ENCODE measurements at places on chromosomes 3 and 15. TPM values are rescaled to one million over a fixed set of nuclear protein-coding genes. Genes with fewer than 3 reads are reported as not detected.

C3orf22 gene
- not detected for polyA plus RNA-seq

ZNF620 gene
- 20.2 TPM for polyA plus RNA-seq

TERC gene
- polyA plus RNA-seq: not detected

ACKR2 gene
- polyA plus RNA-seq: not detected

GATM gene
- polyA plus RNA-seq: 13.3 TPM

FBXL2 gene
- 82.0 TPM for polyA plus RNA-seq

OXSR1 gene
- polyA plus RNA-seq: 50.8 TPM

GRK7 gene
- 0.16 TPM for polyA plus RNA-seq

FSIP1 gene
- 3.8 TPM for polyA plus RNA-seq

SH3GL3 gene
- 104 TPM for polyA plus RNA-seq

NDN gene
- polyA plus RNA-seq: 582 TPM

HHATL gene
- polyA plus RNA-seq: not detected

MB21D2 gene
- polyA plus RNA-seq: 39.0 TPM

ZIC1 gene
- 134 TPM for polyA plus RNA-seq

ATP8B4 gene
- 1.0 TPM for polyA plus RNA-seq

HYKK gene
- not detected for polyA plus RNA-seq

All from neural cell (in vitro differentiated cells).